ENCODE measurements at places on chromosomes 6 and 20. TPM values are rescaled to one million over a fixed set of nuclear protein-coding genes. Genes with fewer than 3 reads are reported as not detected.

GRCh38 chr6:111829998-111830397 lies 43.3 kb downstream of the FYN start:
- no peak overlapping the region for H3K27ac ChIP-seq
- no peak overlapping the region for H3K4me3 ChIP-seq
- H3K27me3 ChIP-seq: no peaks in the 10 kb centered on the region

DNA sequence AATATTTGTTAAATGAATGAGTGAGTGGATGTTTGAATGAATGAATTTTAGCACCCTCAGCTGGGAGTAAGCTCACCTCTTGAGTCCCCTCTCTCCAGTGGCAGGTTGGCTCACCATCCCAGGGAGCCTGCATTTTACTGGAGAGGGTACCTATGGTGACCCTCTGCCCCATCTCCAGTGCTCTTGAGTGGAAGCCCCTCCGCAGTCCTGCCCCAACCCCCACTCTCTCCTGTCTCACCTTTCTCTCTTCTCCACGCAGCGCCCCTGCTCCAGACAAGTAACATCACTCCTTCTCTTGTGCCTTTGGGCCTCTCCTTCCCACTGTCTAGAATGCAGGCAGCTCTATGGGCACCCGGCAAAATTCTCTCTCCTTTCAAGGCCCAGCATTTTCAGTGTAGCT lies 11.3 kb downstream of the TGM3 start:
- H3K36me3 ChIP-seq: no peaks in the 10 kb centered on the region
- DNase-seq: no peak

DNA sequence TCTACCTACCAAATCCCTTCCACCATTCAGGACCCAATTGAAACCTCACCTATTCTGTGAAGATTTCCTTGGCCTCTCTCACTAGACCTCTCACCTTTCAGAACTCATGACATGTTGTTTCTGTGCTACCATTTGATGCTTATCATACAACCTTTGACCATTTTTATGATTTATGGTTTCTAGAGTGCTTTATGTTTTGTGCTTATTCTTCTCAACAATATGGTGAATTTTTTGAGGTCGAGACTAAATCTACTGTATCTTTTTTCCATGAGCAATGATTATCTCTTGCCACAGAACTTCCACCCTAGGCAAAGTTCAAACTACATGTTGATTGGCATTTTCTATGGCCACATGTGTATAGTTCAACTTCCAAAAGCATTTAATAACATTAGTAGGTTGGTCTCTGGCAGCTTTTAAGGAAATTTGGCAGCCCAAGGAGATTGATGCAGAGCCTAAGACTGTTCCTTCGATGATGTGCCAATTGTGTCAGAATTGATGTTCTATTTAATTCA lies 84.9 kb downstream of the OLIG3 start:
- H3K4me3 ChIP-seq: no peak overlapping the region
- H3K4me1 ChIP-seq: peaks cover 1% of the 10 kb centered on the region
- DNase-seq: no peak
- H3K36me3 ChIP-seq: no peaks in the 10 kb centered on the region

DNA sequence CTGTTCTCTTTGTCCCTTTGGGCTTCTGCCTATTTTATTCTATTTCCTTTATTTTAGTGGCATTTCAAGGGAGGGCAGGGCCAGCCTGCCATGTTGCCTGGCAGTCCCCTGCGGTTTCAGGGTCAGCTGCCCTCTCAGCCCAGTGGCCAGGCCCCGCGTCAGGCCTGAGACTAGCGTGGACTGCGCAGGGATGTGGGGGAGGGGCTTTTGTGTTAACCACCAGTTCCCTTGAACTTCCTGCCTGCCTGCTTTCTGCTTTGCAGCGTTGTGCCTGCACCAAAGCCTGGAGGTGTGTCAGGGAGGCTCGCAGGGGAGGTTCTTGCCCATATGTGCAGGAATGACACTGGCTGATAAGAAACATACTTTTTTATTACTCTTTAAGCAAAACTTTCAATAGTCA lies 157.6 kb downstream of the SLC35B3 start:
- no peak overlapping the region for H3K27ac ChIP-seq
- H3K4me1 ChIP-seq: no peaks in the 10 kb centered on the region
- DNase-seq: no peak
- no peak overlapping the region for H3K4me3 ChIP-seq
- no peaks in the 10 kb centered on the region for H3K36me3 ChIP-seq

GRCh38 chr6:30883685-30884520 lies at the start of gene DDR1:
TSS of gene DDR1 (plus strand) at chr6:30884519. CDS start at chr6:30888730, 4,211 bp downstream.
- peaks cover under 1% of the 10 kb centered on the region for H3K36me3 ChIP-seq
- H3K27ac ChIP-seq: peak within 1 kb of the TSS; percentile 96
- peak within 1 kb of the TSS; percentile 78 for H3K4me3 ChIP-seq
- H3K27me3 ChIP-seq: no peaks in the 10 kb centered on the region
- peaks cover 34% of the 10 kb centered on the region for H3K4me1 ChIP-seq

DNA sequence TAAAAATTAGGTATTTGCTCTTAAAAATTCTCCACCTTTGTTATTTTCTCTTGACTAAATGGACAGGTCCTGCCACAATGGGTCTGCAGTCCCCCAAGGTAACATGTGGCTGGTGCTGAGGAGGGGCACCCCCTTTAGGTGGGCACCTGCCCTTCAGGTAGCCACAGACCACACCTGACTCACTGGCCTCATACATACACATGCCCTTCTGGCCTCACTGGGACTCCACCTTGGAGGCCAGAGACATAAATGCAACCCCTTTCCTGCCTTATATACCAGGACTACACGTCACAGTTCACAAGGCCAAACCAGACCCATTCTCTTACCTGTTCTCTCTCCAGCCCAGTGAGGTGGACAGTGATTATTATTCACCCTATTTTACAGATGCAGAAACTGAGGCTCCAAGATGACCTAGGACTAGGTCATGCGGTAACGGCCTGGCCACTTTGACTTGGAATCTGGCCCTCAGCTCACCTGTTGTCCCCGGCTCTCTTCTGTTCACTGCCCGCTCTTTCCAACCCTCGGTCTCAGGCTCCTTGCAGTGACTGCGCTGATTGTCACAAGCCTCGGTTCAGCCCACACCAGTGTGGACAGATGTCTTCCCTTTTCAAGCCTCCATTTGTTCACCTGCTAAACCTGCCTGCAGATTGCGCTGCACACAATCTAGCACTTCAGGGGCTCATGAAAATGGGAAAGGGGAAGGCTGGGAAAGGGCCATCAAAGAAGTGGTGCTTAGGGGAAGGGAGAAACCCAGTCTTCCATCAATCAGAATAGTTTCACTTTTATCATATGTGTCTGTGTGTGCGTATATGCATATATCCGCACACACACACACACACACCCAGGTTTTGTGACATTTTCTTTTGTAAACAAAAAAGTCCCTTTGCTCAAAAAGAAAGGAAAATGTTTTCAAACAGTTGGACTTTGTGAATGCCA lies 121.7 kb downstream of the BCAS1 start:
- no peak overlapping the region for H3K4me3 ChIP-seq
- no peak overlapping the region for H3K27ac ChIP-seq
- DNase-seq: no peak

GRCh38 chr20:43590036-43590391 lies 723 bp upstream of the IFT52 start:
- peaks cover 14% of the 10 kb centered on the region for H3K4me1 ChIP-seq
- H3K27ac ChIP-seq: peak overlapping the region; percentile 86
- H3K36me3 ChIP-seq: no peaks in the 10 kb centered on the region
- no peak for DNase-seq

Gene APOBEC2
- not detected for total RNA-seq

GRCh38 chr6:166023273-166023989 lies 144.2 kb downstream of the TBXT start:
- H3K36me3 ChIP-seq: no peaks in the 10 kb centered on the region
- H3K4me3 ChIP-seq: no peak overlapping the region
- H3K27ac ChIP-seq: no peak overlapping the region
- no peaks in the 10 kb centered on the region for H3K27me3 ChIP-seq
- H3K4me1 ChIP-seq: no peaks in the 10 kb centered on the region

DNA sequence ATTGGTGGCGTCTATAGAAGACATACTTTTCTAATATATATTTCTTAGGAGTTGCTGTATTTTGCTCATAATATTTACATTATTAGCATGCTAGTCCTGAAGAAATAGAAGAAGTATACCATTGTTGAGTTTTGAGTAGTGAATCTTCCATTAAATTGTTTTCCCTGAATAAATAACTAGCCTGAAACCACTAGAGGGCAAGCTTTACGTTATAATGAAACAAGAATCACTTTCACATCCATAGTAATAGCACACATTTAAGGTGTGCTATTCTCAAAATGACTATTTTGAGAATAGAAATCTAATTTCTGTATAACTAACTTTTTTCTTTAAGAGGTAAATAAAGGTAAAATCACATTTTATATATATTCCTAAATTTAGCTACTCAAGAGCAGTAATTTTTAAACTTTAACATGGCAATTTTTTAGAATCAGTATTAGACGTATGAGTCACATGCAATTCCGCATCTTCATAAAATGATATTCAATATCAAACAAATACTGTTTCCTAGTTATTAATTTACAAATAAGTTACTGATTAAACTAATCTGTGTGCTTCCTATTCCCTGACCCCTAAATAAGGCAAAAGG lies 213.2 kb upstream of the MANEA start:
- no peak for DNase-seq
- H3K27ac ChIP-seq: no peak overlapping the region
- no peak overlapping the region for H3K4me3 ChIP-seq
- H3K36me3 ChIP-seq: no peaks in the 10 kb centered on the region
- H3K27me3 ChIP-seq: no peaks in the 10 kb centered on the region

Gene OLIG3
- total RNA-seq: not detected

Gene NRN1
- 10.3 TPM for total RNA-seq

Measured in thyroid gland (tissue), 4 donors.